ENCODE measurements at places on chromosomes 4 and X.

- H3K27ac ChIP-seq: no peak overlapping the region
- no peaks in the 10 kb centered on the region for H3K27me3 ChIP-seq
- H3K4me3 ChIP-seq: no peak overlapping the region
Measured at GRCh38 chr4:139242511-139243051, 37.4 kb downstream of the MGARP start.

- H3K4me1 ChIP-seq: no peaks in the 10 kb centered on the region
- H3K36me3 ChIP-seq: no peaks in the 10 kb centered on the region
- no peak overlapping the region for H3K4me3 ChIP-seq
- H3K27ac ChIP-seq: no peak overlapping the region
Measured at GRCh38 chr4:23233596-23233995, 540.9 kb downstream of the GBA3 start.

GRCh38 chr4:173801876-173802661 is 272.0 kb upstream of the HAND2 start:
- H3K4me1 ChIP-seq: no peaks in the 10 kb centered on the region
- H3K36me3 ChIP-seq: no peaks in the 10 kb centered on the region
- no peak overlapping the region for H3K27ac ChIP-seq
- no peaks in the 10 kb centered on the region for H3K27me3 ChIP-seq

DNA sequence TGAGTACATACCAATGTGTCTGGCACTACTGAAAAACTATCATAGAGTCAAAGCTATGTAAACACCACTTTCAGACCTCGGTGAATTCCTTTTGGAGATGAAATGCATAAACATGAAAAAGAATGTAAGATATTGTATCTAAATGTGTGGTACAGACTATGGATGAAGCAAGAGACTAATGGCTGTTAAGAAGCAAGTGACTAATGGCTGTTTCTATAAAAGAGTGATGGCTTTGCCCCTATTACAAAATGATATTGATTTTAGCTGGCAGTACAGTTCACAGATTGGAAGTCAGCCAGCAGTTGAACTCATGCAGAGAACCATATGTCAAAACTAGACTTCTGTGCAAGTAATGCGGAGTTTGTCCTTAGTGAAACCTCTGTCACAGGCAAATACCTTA is 359.3 kb downstream of the GRXCR1 start:
- no peak overlapping the region for H3K27ac ChIP-seq
- no peak overlapping the region for H3K4me3 ChIP-seq
- DNase-seq: no peak

GRCh38 chr4:148069895-148070178 is 337.9 kb downstream of the ARHGAP10 start:
- no peaks in the 10 kb centered on the region for H3K4me1 ChIP-seq
- H3K27ac ChIP-seq: no peak overlapping the region
- DNase-seq: no peak
- no peak overlapping the region for H3K4me3 ChIP-seq
- no peaks in the 10 kb centered on the region for H3K27me3 ChIP-seq

GRCh38 chrX:7412840-7413239 is 264.9 kb upstream of the PUDP start:
- H3K4me1 ChIP-seq: no peaks in the 10 kb centered on the region
- no peak for DNase-seq
- H3K36me3 ChIP-seq: no peaks in the 10 kb centered on the region
- no peak overlapping the region for H3K4me3 ChIP-seq
